ENCODE measurements at places on chromosomes 5 and 9.

DNA sequence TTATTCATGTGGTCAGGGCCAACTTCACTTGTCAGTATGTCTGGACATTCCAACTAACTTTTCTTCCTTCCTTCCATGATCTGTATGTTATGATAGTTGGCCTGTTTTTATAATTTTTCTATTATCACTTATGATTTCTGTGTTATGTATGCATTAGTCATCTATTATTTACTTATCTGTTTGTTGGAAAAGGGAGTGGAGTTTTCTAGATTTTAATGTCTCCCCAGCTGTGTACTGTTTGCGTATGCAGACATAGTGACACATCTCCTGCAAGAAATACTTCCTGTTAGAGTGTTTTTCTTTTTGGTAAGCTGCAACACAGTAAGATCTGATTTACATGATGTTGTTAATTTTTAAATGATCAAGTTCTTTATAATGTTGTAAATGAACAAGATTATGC is 8.7 kb upstream of the INSYN2B start:
- H3K27ac ChIP-seq: no peak overlapping the region
- peaks cover 3% of the 10 kb centered on the region for H3K27me3 ChIP-seq
- peaks cover 7% of the 10 kb centered on the region for H3K4me1 ChIP-seq
- no peak overlapping the region for H3K4me3 ChIP-seq
- H3K36me3 ChIP-seq: no peaks in the 10 kb centered on the region
- DNase-seq: no peak

- H3K27me3 ChIP-seq: no peaks in the 10 kb centered on the region
- no peak overlapping the region for H3K4me3 ChIP-seq
- no peak overlapping the region for H3K27ac ChIP-seq
- H3K36me3 ChIP-seq: no peaks in the 10 kb centered on the region
- H3K4me1 ChIP-seq: no peaks in the 10 kb centered on the region
Observed at GRCh38 chr9:1505489-1505888, 455.3 kb downstream of the DMRT2 start.

GRCh38 chr5:5141625-5142525 is 1.7 kb downstream of the ADAMTS16 start:
- H3K27ac ChIP-seq: no peak overlapping the region
- DNase-seq: peak; percentile 35
- H3K36me3 ChIP-seq: no peaks in the 10 kb centered on the region
- peaks cover 14% of the 10 kb centered on the region for H3K27me3 ChIP-seq

DNA sequence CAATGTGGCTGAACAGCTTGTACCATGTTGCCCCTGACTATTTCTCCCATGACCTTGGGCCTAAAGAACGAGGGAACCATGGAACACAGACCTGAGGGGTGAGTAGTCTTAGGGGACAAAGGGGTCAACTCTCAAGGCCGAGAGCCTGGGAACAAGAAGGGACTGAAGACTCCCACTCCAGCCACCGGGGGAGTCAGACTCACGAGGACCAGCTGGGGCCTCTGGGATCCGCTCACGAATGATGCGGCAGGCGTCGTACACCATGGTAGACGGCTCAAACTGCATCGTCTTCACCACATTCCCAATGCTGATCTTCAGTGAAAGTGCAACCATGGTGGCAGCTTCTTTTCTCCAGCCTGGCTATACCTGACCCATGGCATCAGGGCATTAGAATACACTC is 6.6 kb downstream of the TLN1 start:
- H3K27ac ChIP-seq: peak overlapping the region; percentile 73
- H3K27me3 ChIP-seq: no peaks in the 10 kb centered on the region
- no peak overlapping the region for H3K4me3 ChIP-seq
- DNase-seq: no peak
- H3K36me3 ChIP-seq: peaks cover 45% of the 10 kb centered on the region

DNA sequence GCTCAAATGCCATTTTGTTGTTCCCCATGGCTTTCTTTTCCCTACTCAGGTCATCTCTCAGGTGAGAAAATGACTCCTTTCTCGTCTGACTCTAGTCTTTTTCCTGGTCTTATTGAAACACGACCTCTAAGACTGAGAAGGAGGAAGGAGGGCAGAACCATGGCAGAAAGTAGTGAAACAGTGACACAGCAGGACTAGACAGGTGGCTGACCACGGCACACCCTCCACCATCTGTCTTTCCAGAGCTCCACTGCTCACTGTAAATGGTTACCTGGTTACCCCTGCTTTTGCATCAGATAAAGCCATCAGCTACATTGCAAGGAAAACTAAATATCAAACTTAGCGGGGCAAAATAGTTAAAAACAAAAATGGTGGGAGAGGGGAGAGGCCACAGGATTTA is 30.9 kb downstream of the NR4A3 start:
- H3K4me1 ChIP-seq: no peaks in the 10 kb centered on the region
- no peak overlapping the region for H3K27ac ChIP-seq
- no peak for DNase-seq
- H3K36me3 ChIP-seq: no peaks in the 10 kb centered on the region
- peaks cover 2% of the 10 kb centered on the region for H3K27me3 ChIP-seq
